Activated CD4-positive, alpha-beta T cell treated with anti-CD3 and anti-CD28 coated beads, Interleukin-2, amount 50 U/mL, for 1 hour (primary cell): ENCODE measurements at places on chromosomes 2 and 18.

GRCh38 chr18:23301972-23302371 lies 151.1 kb upstream of the RIOK3 start:
- no peak for DNase-seq

GRCh38 chr2:232073026-232073425 lies 111.5 kb downstream of the DIS3L2 start:
- no peak for DNase-seq

DNA sequence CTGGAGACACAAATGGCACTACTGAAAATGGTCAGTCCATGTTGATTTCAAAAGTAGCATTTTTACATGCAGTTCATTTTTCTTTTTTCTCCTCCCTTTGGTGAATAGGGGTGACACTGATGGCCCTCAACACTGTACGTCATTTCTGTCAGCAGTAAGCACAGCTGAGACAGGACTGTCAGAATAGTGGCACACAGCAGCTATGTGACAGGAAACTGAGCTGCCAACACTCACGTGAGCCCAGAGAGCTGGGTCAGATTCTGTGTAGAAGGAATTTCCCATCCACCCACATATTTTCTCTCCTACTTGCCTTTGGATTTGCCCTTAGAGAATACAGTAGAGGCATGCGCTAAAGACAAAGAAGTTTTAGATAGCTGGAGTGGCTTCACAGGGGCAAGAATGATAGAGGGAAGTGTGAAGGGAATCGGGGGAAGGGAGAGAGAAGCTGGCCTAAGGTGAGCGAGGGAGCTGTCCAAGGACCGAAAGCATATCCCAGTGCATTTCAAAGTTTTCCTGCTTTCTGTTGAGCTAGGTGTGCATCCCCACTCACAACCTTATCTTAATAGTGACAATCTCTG lies 476.6 kb downstream of the CNTNAP5 start:
- DNase-seq = no peak

GRCh38 chr18:8212896-8213780 lies 396.1 kb upstream of the RAB12 start:
- DNase-seq = no peak

GRCh38 chr18:25876330-25876948 lies 214.0 kb downstream of the SS18 start:
- no peak for DNase-seq

DNA sequence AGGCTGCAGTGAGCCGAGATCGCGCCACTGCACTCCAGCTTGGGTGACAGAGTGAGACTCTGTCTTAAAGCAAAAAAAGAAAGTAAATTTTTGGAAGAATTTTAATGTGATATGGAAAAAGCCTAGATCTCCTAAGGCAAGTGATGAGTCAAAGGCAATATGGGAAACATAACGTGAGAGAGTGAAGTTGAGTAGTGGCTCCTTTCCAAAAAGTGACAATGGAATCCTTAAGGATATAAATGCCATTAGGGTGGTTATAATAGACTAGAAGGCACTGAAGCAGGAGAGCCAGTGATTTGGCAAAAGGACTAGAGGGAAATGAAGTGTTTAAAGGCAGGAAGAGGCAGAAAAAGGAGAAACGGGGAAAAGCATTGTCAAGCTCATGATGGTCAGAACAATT lies 25.6 kb downstream of the ARHGAP28 start:
- DNase-seq = no peak

DNA sequence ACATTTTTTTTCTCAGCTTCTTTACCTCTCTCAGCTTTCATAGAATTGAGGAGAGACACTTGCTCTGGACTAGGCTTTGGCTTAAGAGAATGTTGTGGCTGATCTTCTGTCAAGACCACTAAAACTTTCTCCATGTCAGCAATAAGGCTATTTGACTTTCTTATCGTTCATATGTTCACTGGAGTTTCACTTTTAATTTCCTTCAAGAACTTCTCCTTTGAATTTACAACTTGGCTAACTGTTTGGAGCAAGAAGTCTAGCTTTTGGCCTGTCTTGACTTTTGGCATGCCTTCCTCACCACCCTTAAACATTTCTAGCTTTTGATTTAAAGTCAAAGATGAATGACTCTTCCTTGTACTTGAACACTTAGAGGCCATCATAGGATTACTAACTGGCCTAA lies 104.4 kb upstream of the SLC39A10 start:
- DNase-seq = no peak

DNA sequence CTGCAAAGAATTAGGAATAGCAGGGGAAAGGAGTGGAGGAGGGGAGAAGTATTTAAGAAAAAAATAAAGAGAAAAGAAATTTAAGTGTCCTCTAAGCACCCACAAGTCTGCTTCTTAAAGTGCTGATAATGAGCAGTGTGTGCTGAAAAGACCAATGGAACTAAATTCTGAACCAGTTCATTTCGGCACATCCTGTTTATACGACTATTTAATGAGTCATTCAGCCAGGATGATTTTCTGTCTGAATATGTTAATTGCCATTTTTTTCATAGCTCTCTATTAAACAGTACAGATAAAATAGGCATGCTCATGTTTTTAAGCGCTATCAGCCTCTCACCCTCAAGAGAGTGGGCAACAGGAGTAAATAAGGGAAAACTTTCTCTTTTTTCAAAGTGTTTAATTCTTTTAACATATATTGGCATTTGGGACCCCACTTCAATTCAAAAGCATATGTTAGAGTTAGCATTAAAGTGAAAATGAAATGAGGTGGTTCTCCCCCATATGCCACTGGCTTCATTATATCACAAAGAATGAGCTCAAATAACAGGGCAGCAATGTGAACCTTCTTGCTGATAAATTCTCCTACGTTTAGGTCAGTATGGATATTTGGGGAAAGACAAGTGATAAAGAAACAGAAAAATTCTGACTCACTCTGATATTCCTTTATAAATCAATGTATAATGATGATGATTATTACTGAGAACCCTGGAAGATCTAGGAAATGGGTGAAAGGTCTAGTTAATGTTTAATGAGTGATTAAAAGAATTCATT lies 87.5 kb downstream of the TCF4 start:
- no peak for DNase-seq

DNA sequence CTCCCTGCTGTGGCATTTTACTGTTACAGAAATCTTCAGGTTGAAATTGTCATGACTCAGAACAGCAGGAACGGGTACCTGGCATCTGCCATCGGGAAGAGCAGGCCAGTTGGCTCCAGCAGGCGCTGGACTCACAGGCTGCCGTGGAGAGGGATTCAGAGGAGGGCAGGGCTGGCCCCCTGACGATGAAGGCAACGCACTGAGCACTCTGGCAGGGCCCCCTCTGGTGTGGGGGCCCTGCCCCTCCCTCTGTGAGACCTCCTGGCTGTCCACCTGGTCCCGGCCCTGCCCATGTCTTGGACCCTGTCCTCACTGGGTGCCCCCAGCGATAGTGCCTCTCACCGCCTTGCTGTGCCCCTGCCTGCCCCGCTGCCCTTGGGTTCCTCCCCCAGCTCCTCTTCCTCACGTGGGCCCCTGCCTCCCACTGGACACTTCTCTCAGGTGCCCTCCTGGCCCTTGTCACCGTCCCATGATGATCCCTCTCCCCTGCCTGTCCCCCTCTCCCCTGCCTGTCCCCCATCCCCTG lies 23.3 kb upstream of the ALLC start:
- no peak for DNase-seq

- DNase-seq = no peak
Observed at GRCh38 chr18:9684881-9685614, 23.1 kb upstream of the RAB31 start.

GRCh38 chr2:28681158-28681571 lies 70.5 kb upstream of the PPP1CB start:
- DNase-seq = peak; percentile 49

DNA sequence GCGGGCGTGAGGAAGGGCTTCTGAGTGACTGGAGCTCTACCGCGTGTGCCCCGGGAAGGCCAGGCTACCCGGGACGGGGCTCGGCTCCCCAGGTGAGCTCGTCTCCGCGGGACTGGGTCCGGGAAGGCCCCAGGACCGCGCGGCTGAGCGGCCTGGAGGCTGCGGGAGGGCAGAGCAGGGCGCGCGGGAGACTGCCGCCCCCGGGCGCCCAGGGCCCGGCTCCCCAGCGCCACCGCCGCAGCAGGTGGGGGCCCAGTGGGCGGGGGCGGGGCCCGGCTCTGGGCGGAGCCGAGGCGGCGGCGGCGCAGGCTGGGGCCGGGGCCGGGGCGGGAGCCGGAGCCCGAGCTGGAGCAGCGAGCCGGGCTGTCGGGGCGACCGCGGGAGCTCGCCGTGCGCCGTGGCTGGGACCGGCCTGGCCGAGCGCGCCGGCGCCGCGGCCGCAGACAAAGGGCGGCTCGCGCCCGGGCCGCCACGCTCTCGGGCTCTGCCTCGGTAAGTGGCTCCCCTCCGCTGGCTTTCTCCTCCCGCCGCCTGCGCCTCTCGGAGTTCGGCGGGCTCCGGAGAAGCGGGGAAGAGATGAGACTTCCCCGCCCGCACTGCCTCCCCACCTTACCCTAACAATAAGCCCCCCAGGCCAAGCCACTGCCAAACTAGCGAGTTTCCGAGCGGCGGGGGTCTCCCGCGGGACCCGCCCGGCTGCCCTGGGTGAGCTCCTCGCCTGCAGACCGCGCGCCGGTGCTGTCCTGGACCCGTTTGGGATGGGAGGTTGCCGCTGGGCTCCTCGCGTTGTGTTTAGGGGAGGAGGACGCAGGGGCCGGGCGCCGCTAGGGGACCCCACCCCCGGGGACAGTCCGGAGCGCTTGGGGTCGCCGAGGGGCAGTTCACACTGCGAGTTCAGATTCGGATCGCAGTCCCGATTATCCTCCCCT lies at the start of gene MAPK4:
MAPK4 (plus strand) TSS at position 336 of the 929 bp plus-strand sequence. CDS start 103,872 bp downstream, outside the sequence.
- DNase-seq = no peak

DNA sequence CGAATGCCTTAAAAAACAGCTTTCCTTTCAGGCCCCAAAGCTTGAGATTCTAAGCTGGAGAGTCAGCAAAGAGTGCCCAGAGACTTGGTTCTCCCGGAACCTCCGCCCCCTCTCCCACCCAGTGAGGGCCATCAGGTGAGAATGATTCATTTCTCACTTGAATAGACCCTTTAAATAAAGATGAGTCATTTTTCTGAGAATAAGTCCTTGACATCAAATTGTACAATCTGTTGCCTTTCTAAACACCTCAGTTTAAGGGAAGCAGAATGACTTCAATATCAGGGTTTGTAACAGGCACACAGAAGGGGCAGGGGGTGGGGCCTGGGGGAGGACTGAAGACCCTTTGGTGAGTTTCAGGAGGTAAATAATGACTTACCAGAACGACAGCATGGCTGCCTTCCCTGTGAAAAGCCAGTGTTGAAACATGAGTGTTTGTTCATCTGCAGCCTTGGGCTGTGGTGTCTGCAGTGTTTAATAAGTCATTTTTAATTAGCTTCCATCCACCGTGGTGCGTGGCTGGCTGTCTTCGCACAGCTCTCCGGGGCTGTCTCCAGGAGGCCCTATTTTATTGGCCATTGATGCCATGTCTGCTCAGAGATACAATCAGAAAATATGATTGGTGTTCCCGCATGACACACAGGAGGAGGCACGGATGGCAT lies 134.9 kb upstream of the ZNF236 start:
- no peak for DNase-seq

GRCh38 chr2:39787950-39788349 lies 8.9 kb upstream of the THUMPD2 start:
- DNase-seq = no peak

DNA sequence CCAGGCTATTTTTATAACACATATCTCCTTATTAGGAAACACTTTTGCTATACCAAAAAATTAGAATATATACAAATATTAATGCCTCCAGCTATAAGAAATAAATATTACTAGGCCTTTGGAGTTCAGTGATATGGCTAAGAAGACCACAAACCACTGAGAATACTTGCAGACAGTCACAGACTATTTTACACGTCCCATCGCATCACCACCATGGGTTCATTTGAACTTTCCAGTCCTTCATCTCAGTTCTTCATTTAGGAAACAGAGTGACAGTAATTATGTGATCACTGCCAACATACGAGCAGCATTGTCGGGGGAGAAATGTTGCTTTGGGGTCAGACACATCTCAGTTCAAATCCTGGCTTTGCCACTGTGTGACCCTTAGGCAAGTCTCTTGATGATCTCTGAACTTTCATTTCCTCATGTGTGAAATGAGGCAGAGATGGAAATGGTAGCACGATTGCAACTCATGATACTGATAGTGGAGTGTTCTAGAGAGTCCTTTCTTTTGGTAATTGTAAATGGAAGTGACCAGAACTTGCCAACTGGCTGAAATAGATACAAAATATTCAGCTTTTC lies 138.9 kb upstream of the NRP2 start:
- no peak for DNase-seq

DNA sequence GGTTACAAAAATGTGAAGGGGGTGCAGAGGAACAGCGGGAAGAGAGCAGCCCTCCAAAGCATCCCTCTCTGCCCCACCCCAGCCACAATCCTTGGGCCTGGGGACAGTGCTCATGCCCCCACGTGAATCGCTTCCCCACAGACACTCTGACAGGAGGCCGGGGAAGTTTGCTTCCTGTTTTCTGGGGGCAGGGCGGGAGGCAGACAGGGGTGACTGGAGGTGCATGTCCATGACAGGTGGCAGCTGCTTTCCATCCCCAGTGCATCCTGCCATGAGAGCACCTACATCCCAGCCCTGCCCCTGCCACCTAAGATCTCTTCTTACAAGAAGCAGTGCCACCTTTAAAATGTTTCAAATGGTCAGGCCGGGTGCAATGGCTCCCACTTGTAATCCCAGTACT lies 47.2 kb upstream of the UBE2F start:
- DNase-seq = no peak

GRCh38 chr18:4765401-4765800 lies 310.3 kb upstream of the DLGAP1 start:
- DNase-seq = no peak

DNA sequence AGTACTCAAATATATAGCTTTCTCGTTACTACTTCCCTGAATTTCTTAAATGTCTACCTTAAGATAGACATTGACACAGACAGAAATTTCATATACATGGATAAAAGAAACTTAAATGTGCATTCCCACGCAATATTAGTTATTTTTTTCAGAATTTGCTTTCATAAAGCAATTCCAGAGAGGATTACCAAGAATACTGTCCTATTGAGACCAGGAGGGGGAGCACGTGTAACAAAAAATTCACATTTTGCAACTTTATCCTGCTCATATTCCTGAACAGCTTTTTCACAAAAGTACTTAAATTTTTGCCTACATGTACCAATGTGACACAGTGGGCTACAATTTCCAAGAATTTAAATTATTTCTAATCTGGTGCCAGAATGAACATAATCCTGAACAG lies 30.7 kb upstream of the ERCC3 start:
- no peak for DNase-seq

DNA sequence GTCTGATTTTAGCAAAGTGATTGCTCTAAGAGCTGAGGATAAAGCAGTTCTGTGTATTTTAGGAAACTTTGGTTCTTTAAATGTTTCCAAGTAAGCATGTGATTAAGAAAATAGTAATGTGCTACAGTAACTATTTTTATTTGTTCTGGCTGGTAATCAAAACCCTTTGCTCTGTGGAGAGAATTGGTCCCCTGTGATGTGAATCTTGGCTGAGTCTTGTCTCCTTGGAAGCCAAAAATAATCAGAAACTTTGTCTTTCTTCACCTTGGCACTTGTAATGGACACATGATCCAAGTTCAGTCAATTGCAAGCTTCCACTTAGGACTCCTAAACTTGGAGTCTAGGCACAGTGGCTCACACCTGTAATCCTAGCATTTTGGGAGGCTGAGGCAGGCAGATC lies 422.7 kb upstream of the CDH20 start:
- DNase-seq = no peak
